CD4-positive, alpha-beta T cell treated with Interleukin-6 for 4 hours (primary cell): ENCODE measurements at places on chromosomes 4 and X.

DNA sequence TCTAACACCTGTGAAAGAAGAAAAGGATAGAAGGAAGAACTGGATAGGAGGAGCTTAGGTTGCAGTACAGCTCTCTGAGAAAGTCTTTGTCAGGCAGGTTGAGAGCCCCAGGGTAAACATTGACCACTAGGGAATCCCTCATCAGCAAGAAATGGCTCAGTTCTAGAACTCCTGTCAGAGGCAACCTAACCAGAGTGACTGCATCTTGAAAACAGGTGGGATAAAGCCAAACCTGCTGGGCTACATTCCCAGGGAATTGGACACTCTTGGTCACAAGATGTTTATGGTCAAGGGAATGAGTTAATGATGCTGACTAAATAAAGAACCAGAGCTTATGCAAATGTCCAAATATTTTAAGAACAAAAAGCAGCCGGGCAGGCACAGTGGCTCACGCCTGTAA, 108.3 kb upstream of the MED14 start:
- no peak for DNase-seq

GRCh38 chr4:74283614-74284013, 24.7 kb upstream of the EPGN start:
- DNase-seq = no peak

DNA sequence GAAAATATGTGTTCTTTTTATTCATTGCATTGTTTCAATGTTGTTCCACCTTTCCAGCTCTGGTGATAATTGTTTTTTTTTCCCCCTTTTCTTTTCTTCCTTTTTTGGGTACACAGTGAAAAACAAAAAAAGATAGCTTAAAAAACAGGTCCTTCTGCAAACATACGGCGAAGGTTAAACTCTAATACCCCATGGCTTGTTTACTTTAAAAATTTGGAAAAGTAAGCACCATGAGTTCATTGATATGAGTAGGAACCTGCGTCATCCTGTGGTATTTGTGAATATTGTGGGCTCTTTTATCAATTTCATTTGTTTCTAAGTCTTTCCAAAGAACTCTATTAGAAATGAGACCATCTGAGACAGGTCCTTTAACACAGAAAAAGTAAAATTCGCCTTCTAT, 123.5 kb downstream of the CHRNA9 start:
- no peak for DNase-seq

DNA sequence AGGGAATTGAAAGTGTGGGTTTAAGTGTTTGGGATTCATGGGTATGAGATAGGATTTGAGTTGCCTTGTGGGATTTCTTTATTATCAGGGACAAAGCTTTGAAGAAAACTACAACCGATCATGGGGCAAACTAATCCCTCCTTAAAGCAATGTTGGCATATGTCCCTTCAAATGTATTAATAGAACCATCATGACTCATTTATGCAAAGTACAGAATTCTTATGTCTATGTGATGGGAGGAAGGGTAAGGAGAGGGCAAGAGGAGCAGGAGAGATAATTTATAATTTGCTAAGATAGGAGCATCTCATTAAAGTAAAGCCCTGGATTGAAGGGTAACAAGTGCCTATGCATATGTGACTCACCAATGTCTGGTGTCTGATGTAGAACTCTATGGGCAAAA, 94.2 kb downstream of the PHEX start:
- DNase-seq = no peak

DNA sequence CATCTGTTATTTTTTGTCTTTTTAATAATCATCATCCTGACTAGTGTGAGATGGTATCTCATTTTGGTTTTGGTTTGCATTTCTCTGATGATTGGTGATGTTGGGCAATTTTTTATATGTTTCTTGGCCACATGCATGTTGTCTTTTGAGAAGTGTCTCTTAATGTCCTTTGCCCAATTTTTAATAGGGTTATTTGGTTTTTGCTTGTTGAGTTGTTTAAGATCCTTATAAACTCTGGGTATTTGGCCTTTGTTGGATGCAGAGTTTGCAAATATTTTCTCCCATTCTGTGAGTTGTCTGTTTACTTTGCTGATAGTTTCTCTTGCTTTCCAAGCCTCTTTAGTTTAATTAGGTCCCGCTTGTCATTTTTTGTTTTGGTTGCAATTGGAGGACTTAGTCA, 152.1 kb upstream of the MED14 start:
- no peak for DNase-seq

- no peak for DNase-seq
Observed at GRCh38 chr4:73918058-73918457, 48.9 kb downstream of the CXCL1 start.

GRCh38 chr4:2416564-2417225, 1.8 kb downstream of the ZFYVE28 start:
- peak; percentile 33 for DNase-seq

DNA sequence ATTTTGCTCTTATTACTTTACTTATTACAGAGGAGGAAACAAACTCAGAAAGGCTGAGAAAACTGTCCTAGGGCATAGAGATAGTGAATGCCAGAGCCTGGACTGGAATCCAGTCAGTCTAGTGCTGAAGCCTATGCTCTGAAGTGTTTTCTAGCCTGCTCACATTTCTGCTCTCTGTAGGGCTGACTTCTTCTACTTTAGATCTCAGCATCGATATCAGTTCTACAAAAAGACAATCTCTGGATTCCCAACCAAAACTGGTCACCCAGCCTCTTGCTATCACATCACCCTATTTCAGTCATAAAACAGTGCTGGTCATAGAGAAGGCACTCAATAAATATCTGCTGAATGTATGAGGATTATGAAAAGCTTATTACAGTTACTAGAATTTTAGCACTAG, 87.2 kb downstream of the FAM13A start:
- no peak for DNase-seq

DNA sequence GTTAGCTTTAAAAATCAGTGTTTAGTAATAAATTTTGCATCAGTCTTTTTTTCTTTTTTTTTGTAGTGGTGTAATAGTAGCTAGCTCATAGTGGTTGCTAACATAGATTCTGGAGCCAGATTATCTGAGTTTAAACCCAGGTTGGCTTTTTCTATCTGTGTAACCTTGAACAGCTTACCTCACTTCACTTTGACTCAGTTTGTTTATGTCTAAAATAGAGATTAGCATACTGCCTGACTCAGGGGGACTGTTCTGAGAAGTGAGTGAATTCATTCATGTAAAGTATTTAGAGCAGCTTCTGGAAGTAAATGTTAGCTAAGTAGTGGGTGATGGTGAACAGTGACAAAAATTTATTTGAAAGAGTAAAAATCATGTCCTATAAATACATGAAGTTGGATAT, 32.9 kb downstream of the CPEB2 start:
- no peak for DNase-seq

DNA sequence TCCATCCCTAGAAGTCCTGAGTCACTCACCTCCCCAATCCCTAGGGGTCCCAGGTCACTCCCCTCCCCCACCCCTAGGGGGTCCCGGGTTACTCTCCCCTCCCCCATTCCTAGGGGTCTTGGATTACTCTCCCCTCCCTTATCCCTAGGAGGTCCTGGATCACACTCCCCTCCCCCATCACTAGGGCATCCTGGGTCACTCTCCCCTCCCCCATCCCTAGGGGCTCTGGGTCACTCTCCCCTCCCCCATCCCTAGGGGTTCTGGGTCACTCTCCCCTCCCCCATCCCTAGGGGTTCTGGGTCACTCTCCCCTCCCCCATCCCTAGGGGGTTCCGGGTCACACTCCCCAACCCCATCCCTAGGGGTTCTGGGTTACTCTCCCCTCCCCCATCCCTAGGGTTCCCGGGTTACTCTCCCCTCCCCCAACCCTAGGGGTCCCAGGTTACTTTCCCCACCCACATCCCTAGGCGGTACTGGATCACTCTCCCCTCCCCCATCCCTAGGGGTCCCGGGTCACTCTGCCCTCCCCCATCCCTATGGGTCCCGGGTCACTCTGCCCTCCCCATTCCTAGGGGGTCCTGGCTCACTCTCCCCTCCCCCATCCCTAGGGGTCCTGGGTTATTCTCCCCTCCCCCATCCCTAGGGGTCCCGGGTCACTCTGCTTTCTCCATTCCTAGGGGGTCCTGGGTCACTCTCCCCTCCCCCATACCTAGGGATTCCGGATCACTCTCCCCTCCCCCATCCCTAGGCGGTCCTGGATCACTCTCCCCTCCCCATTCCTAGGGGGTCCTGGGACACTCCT, 2.1 kb downstream of the ASMTL start:
- DNase-seq = no peak

DNA sequence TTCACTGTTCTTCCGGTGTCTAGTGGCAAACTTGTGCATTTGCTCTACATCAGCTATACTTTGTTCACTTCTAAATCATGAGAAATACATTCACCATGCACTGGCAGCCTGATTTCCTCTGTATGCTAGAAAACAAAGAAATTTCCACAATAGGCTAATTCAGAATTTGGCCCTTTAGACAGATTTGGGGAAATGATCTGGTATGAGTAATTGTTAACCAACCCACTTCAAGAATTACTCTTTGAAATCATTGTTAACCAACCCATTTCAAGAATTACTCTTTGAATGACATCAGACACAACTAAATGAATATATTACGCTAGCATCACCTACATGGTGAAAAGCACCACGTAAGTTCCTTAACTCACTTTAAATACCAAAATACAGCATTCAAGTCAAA, 14.6 kb downstream of the APBB2 start:
- DNase-seq = no peak
